ENCODE measurements at places on chromosomes 7 and 10. TPM values are rescaled to one million over a fixed set of nuclear protein-coding genes. Genes with fewer than 3 reads are reported as not detected.

GRCh38 chr7:158097453-158098124 lies 490.0 kb downstream of the PTPRN2 start:
- DNase-seq = no peak

DNA sequence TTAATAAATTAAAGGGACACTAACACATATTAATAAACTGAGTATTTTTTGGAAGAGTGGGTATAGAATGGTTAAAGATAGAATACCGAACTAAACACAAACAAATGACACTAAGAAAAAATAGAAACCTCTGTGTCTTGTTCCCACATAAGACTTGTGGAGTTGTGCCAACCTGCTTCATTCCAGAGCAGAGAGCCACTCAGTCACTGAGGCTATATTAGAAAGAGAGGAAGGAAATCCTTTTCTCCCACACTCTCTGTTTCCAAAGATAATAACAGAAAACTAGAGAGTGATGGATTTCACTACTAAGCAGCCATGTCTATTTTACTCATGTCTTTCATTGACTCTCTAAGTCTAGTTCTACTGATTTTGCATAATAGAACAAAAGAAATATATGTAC lies 26.0 kb downstream of the CTNNA3 start:
- no peak for DNase-seq

DNA sequence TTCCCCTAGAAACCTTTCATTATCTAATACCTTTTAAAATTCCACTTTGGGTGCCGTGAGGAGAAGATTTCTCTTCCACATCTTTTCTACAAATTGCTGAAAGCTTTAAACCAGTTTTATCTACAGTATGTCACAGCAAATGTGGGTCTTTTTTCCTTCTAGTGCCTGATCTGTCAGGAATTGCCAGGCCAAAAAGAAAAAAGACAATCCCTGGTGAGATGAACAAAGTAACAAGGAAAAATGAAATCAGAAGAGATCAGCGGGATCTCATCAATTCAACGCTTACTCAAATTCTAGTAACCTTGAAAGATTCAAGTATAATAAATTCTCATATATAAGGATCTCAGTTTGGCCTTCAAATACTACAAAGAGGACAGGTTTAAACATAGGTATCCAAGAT lies 449.5 kb downstream of the CALN1 start:
- DNase-seq = no peak

GRCh38 chr10:89363729-89364442 lies 14.0 kb upstream of the IFIT1B start:
- no peak for DNase-seq

- no peak for DNase-seq
Observed at GRCh38 chr7:149846021-149846420, 7.8 kb downstream of the ZNF862 start.

DNA sequence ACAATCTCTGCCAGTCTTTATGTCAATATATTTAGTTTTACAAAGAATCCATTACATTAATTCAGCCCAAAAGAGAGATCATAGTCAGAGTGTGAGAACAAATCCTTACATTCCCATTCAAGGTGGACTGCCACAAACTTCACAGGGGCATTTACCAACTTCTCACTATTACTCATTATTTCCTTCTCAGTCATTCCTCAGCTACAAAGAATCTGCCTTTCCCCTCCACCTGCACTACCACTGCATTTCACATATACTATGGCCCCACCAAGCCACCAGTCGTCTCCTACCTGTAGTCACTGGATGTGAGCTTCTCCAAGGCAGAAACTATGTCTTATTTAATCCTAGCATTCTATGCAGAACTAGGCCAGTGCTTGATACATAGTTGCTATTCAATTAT lies 94.3 kb downstream of the USP6NL start:
- DNase-seq = no peak

- DNase-seq = no peak
Observed at GRCh38 chr10:120508393-120508792, 51.4 kb downstream of the PLPP4 start.

DNA sequence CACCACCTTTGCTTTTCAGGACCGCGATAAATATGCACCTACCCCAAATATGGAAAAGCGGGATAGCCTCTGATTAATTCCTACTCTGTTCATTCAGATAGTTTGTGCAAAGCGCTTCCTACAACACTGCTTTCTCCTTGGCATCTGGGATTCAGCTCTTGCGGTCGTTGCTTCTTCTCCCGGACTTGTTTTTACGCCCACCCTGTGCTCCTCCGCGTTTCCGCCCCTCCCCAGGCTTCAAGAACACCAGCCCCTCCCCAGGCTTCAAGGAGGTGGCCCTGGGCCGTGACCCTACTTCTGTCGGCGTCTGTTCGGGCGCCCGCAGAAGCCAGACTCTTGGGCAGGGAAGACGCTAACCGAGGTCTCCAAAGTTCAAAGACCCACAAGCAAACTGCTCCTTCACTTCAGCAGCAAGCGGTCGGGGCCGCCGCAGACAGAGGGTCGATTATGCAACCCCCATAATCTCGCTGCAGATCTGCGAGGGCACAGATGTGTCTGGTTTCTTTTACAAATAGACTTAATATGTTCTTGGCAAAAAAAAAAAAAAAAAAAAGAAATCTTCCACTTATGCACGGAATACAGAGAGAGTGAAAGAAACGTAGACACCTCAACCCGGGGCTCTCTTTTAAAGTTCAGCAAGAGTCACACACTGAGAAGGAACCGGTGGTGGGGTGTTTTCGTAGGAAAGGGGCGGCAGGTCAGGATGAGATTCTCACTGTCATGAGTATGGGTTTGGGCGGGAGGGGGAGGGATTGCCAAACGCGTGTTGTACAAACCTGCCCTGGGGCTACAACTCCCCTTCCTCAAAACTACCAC lies 1.9 kb downstream of the DLX5 start:
- no peak for DNase-seq

DNA sequence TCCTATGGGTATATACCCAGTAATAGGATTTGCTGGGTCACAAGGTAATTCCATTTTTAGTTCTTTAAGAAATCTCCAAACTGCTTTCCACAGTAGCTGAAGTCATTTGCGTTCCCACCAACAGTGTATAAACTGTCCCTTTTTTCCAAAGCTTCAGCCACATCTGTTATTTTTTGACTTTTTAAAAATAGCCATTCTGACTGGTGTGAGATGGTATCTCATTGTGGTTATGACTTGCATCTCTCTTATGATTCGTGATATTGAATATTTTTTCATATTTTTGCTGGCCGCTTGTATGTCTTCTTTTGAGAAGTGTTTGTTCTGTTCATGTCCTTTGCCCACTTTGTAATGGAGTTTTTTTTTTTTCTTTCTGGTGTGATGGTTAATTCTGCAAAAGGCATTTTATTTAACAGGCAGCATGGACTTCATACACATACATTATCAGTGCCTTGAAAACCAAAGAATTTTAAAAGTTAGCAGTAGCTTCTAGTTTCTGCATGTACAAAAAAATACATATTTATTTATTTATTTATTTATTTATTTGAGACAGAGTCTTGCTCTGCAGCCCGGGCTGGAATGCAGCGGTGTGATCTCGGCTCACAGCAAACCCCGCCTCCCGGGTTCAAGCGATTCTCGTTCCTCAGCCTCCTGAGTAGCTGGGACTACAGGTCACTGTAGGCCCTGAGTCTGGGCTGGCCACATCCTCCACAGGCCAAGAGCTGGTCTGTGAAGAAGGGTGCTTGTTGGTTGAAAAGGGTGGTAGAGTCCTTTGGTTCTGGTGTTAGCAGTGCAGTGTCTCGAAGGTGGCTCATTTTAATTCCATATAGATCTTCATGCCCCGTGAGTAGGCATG lies 32.3 kb downstream of the AGR3 start:
- no peak for DNase-seq

GRCh38 chr7:156063241-156063810 lies 251.1 kb upstream of the SHH start:
- DNase-seq = no peak

- DNase-seq = no peak
Observed at GRCh38 chr10:98286419-98286818, 18.4 kb upstream of the LOXL4 start.

DNA sequence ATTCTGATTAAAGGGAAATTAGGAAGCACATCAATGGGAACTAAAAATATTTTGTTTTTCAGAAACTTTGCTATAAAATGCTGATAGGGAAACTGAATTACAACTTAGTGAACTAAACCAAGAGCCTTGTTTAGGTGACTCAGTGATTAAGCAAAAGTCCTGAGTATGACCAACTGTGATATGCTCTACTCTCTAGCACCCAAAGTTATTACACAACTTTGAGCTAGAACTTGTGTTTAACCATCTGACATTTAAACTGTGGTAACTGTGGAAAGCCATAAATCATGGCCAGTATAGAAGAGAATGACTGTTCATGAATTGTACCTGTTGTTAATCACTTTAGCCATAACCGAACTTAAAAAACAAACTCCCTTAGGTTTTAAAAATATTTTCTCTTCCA lies 127.4 kb downstream of the ZNF365 start:
- DNase-seq = no peak

- no peak for DNase-seq
Observed at GRCh38 chr10:856416-857157, 74.9 kb downstream of the LARP4B start.

- no peak for DNase-seq
Observed at GRCh38 chr10:80464557-80465450, 10.7 kb downstream of the TSPAN14 start.

DNA sequence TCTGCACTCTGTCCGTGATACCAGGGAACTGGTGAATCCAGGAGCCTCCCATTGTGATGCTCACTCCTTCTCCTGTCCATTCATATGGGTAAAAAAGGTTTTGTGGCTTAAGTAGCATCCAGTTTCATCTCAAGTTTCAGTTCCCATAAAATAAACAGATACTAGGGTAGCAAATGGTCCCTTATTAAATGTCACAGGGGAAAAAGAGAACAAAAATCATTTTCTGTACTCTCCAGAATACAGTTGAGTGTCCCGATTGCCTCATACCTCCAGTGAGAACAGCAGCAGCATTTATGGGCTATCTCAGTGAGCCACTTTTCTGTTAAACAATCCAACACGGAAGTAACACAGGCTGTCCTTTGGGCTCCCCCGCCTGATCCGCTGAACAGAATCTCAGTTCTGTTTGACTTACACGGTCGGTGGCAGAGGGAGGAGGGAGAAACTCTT lies 179.6 kb downstream of the CELF2 start:
- DNase-seq = no peak

GRCh38 chr10:52729271-52730104 lies 43.1 kb downstream of the MBL2 start:
- DNase-seq = no peak

GRCh38 chr10:77801474-77802161 lies 124.9 kb downstream of the DLG5 start:
- no peak for DNase-seq

DNA sequence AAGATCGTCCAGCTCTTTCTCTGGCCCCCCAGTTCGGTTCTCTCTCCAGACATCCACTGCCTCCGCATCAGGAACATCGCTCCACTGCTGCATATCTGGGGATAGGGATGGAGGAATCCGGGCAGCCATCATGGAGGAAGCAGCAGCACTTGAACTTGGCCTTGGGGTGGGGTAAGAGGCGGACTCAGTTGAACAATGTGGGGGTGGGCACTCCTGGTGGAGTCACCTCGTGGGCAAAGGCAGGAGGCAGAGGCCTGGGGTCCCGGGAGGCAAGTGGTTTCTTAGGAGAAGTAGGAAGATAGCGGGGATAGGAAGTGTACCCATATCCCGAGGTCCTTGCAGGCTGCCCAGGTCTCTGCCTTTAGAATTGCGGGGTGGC lies 98.3 kb downstream of the CHST15 start:
- DNase-seq = no peak

DNA sequence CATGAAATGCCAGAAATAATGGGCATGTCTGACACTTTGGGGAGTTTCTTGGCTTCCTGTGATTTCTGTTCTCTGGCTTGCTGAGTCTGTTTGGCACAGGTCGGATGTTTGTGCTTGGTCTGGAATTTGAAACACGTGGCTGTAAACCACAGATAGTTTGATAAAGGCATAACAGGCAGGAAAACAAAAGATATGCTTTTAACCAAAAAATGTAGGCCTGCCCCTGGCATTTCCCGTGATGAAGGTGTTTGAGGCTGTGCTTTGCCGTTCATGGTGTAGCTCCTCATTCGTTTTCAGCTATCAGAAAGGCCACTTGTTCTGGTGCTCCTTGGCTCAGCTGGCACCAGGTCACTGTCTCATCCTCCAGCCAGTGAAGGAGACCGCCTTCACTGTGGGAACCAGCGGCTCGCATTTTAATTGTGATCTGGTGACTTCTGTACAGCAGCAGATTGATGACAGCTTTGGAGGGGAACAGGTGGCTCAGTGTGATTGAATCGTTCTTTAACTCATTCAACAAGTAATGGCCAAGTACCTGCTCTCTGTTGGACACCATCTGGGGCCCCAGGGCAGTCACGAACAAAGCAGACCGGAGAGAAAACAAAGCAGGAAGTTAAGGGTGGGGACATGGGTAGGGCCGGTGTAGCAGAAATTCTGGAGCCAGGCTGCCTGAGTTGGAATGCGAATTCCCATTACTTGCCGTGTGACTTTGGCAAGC lies 111.5 kb downstream of the CCNY start:
- no peak for DNase-seq

- no peak for DNase-seq
Observed at GRCh38 chr10:72059843-72060822, 28.2 kb downstream of the SPOCK2 start.

DNA sequence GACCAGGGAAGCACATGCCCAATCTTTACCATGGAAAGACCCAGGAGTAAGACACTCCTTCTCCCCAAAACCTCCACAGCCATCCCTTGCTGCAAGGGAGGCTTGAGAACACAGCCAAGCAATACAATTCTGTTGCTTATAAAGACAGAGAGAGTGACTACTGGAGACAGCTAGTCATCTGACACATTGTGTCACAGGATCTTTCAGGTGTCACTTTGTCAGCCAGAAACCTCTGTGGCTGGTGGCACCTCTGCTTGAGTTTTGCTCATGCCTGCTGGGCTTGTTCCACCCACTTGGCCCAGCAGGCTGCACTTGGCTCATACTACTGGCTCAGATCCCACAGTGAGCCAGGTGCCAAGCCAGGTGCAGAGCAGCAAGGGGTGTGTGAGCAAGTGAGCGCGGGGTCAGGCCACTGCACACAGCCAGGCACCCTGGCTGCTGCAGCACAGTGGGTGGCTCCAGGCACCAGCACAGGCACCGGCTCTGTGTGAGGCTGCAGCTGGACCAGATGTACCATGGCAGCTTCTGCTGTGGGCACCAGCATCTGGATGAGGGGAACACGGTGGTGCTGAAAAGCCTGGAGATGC lies 12.4 kb upstream of the PRLHR start:
- no peak for DNase-seq

- no peak for DNase-seq
Observed at GRCh38 chr7:107564553-107565298, 955 bp downstream of the DUS4L start.

Gene ZNF33A
- polyA plus RNA-seq = 46.2 TPM

Gene UTF1
- not detected for polyA plus RNA-seq

Gene ASB15
- 1.7 TPM for polyA plus RNA-seq

Gene SFTPA1
- polyA plus RNA-seq = not detected

Gene OR2A7
- 7.5 TPM for polyA plus RNA-seq

Gene MAGI2
- polyA plus RNA-seq = 36.4 TPM

Gene SPDYE1
- 0.80 TPM for polyA plus RNA-seq

Gene AMZ1
- polyA plus RNA-seq = 0.10 TPM

Gene KCNMA1
- 4.3 TPM for polyA plus RNA-seq

Gene ATOH7
- polyA plus RNA-seq = 1.6 TPM

Gene ZNF212
- polyA plus RNA-seq = 15.5 TPM

Gene GPC2
- polyA plus RNA-seq = 8.7 TPM

Gene NXPH1
- polyA plus RNA-seq = 0.39 TPM

Gene ANKRD1
- polyA plus RNA-seq = 0.08 TPM

Gene RAB19
- 2.1 TPM for polyA plus RNA-seq

Data from left renal pelvis (tissue), 4 donors.